Lung microvascular endothelial cell (primary cell): ENCODE measurements at places on chromosomes 1 and 21.

- DNase-seq, result no peak
Measured at GRCh38 chr1:115495111-115495510, 146.7 kb upstream of the VANGL1 start.

DNA sequence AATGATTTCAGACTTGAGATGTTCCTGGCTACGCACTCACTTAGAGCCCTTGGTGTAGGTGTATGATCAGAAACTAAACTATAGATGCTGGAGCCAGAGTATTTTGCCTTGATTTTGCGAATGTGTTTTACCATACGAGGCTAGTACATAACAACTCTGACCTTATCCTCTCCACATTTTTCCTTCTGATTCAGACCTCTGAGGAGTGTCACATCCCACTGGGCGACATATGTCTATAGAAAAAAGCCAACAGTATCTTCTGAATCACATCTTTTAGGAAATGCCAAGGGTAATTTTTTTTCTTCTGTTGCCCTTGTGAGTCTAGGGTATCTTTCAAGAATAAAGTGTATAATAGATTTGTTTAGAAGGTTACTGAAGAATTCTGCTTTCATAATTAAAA, 49.6 kb downstream of the AK4 start:
- DNase-seq, result no peak

DNA sequence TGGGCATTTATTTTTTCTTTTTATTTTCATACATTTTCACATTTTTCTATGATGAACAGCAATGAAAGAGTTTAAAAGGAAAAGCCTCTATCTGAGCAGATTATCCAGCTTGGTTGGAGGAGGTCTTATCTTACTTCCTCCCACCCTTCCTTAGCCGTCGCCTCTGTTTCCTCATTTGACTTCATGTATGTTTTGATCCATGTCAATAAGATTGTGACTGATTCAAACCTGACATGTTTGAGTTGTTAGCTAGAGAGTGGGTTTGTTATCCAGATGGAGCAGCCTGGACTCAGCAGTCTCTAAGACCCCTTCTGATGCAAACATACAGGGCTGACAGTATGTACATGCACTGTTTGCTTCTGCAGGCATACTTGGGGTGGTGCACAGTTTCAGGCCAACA, 31.2 kb downstream of the MACO1 start:
- DNase-seq, result no peak

DNA sequence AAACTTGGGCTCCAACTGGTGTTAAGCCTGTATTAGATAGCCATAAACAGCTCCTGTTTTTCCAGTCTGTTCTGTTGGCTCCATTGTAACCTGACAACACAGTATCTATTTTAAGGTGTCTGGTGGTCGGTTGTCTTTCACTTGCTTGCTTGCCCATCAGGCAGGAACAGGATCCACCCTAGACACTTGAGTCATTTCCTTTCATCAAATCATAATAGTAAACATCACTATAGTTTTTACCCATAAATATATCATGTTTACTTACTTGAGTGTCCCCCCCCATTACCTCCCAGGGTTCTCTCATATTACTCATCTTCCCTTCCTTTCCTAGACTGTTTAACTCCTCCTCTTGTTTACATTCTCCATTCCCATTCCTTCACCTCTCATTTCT, 2.9 kb downstream of the DDI2 start:
- DNase-seq, result peak; percentile 58

DNA sequence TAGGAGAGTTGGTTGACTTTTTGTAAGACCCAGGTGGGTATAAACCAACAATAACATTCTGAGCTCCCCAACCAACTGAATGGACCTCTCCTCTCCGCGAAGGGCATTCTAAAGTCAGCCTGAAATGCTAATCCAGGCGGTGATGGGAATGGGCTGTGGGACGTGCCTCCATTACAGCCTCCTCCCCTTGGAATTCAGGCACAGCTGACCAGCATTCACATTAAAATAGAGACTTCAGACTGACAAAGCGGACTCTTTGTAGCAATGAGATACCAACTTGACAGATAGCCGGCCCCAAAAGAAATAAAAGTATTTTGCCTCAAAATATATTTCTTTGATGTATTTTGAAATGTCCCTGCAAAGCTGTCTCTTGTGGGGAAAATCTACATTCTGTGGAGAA, 101.7 kb downstream of the KIF26B start:
- DNase-seq, result no peak

DNA sequence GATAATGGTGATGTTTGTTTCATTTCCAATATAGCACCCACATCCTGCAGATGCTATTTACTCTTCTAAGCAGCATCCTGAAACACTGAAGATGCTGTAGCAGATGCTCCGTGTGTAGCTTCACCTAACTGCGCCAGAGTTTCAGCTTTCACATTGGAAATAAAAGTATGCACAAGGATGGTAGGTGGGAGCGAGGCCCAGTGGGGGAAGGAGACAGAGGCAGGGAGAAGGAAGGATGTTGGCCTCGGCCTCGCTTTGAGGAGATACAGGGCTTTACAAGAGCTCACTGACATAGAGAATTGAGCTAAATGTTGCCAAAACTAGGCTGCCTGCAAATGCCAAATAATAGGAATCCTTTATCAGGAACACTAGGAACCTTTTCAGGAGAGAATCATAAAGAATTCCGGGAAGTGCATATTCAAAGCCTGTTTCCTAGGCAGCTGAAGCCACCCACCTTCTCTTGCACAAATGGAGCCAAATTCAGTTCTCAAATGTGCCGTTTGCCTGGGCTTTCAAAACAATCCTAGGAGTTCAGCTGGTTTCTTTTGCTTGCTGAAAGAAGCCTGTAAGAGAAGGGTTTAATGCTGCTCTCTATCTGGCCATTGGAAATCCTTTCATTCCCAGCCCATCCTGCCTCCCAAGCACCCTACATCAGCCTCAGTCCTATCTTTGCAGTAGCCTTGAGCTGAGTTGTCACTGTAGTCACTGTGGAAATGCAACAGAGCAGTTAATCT, 135.4 kb upstream of the ATP1B1 start:
- DNase-seq, result no peak
